Hepatocyte (in vitro differentiated cells): ENCODE measurements at places on chromosomes 13 and 19. TPM values are rescaled to one million over a fixed set of nuclear protein-coding genes. Genes with fewer than 3 reads are reported as not detected.
A peak's percentile ranks its signal among the peaks of the same experiment; 100 is the strongest.

GRCh38 chr13:87122551-87122950, 548.6 kb upstream of the SLITRK5 start:
- no peak for DNase-seq
- H3K4me1 ChIP-seq, result no peaks in the 10 kb centered on the region
- H3K27me3 ChIP-seq, result no peaks in the 10 kb centered on the region
- H3K27ac ChIP-seq, result no peak overlapping the region
- no peaks in the 10 kb centered on the region for H3K36me3 ChIP-seq
- H3K4me3 ChIP-seq, result no peak overlapping the region

DNA sequence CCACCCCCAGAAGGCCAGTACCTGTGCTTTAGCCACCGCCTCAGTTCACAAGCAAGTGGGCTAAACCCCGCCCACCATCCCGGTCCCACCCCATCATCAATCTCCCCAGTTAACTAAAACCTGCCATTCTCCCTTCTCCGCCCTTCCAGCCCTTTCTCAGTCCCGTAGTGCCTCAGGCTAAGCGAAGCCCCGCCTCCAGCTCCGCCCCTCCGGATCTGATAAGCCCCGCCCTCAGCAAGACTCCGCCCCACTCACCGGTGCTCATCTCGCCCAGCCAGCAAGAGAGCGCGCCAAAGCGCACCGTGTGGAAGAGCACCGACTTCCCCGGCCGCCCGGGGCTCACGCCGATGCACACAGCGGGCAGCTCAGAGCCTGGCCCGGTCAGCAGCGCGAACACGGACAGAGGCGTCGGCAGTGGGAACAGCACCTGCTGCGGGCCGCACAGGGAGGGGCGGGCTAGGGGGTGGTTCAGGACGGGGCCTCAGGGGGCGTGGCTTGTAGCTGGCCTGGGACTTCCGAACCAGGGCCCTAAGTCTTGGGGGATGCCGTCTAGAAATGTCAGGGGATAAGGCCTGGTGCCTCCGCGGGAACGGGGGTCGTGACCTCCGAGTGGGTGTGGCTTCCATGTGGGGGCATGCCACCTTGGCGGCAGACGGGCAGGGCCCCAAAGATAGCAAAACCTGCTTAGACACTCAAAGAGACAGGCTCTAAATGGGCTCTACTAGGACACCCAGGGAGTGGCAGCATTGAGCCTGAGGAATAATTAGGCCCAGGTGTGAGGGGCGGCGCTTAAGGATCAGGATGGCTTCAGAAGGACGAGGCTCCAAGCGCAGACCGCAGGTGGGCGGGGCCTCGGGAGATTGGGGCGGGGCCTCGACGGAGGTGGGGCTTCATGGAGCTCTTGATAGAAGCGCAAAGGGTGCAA, 21.4 kb downstream of the MAP4K1 start:
- no peak overlapping the region for H3K4me3 ChIP-seq
- no peaks in the 10 kb centered on the region for H3K36me3 ChIP-seq
- H3K4me1 ChIP-seq, result no peaks in the 10 kb centered on the region
- peak; percentile 77 for DNase-seq
- no peak overlapping the region for H3K27ac ChIP-seq
- no peaks in the 10 kb centered on the region for H3K27me3 ChIP-seq

The SIAH3 gene
- 0.04 and 0.23 TPM in 2 replicates for total RNA-seq

The ACTN4 gene
- total RNA-seq, result 278 and 321 TPM in 2 replicates

- H3K27me3 ChIP-seq, result no peaks in the 10 kb centered on the region
- no peak for DNase-seq
- H3K4me1 ChIP-seq, result peaks cover 29% of the 10 kb centered on the region
These were observed 927 bp downstream of the CHAMP1 start for GRCh38 chr13:114315074-114315785.

GRCh38 chr19:11130824-11131455, 24.6 kb downstream of the SPC24 start:
- peaks cover 4% of the 10 kb centered on the region for H3K36me3 ChIP-seq
- H3K27me3 ChIP-seq, result no peaks in the 10 kb centered on the region
- no peak overlapping the region for H3K4me3 ChIP-seq
- H3K27ac ChIP-seq, result peak overlapping the region; percentile 55

The AKT1S1 gene
- total RNA-seq, result 15.6 and 16.3 TPM in 2 replicates

The GZMM gene
- total RNA-seq, result not detected in 2 replicates

The ZNF285 gene
- total RNA-seq, result 3.1 and 3.9 TPM in 2 replicates

DNA sequence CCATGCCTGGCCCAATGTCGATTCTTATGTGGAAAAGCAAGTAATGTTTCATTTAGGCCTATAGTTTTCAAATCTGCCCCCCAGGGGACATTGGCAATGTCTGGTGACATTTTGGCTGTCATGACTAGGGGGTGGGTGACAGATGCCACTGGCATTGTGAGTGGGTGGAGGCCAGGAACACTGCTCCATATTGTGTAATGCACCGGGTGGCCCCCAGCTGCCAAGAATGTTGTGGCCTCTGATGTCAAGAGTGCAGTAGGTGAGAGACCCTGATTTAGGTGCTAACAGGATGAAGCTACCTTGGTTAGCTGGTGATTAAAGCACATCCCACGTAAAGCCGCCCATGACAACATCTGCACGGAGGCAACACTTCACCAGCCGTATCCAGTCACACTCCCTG, 10.8 kb downstream of the C19orf44 start:
- H3K36me3 ChIP-seq, result no peaks in the 10 kb centered on the region
- H3K4me3 ChIP-seq, result no peak overlapping the region
- H3K27ac ChIP-seq, result no peak overlapping the region
- no peaks in the 10 kb centered on the region for H3K27me3 ChIP-seq
- DNase-seq, result no peak

DNA sequence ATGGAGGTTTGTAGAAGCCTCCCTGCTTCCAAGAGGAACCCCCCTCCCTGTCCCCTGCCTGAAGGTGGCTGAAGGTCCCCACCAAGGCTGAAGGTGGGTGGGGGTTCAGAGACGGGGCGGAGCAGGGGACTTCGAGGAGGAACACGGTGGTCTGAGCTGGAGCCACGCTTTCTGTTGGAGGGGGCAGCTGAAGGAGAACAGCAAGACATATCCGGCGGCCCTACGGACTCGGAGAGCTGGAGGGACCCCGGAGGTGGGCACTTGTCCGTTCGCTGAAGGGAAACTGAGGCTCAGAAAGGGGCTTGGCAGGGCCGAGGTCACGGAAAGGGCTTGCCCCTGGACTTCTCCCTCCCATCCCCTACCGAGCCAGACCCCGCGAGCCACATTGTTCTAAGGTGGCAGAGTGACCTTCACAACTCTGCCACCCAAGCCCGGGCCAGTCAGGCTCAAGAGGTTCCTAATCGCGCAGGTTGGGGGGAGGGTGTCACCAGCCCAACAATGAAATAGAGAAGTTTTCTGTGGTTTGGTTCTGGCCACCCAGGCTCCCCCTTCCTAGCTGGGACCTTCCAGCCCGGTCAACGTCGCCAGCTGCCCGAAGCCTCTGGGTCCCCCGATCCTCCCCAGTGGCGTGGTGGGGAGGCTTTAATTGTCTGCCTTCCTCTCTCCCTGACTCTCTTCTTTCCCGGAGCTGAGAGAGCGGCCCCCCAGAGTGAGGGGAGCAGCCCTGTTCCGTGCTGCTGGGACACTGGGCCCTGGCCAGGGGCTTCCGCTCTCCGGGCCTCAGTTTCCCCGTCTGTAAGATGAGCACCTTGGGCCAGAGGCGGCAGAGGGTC, 15.5 kb upstream of the KCNN1 start:
- DNase-seq, result no peak
- peaks cover 50% of the 10 kb centered on the region for H3K27me3 ChIP-seq
- H3K4me3 ChIP-seq, result peak overlapping the region; percentile 23
- H3K4me1 ChIP-seq, result peaks cover 36% of the 10 kb centered on the region
- H3K27ac ChIP-seq, result peak overlapping the region; percentile 45
- no peaks in the 10 kb centered on the region for H3K36me3 ChIP-seq

The CYP2A7 gene
- total RNA-seq, result not detected in 2 replicates

DNA sequence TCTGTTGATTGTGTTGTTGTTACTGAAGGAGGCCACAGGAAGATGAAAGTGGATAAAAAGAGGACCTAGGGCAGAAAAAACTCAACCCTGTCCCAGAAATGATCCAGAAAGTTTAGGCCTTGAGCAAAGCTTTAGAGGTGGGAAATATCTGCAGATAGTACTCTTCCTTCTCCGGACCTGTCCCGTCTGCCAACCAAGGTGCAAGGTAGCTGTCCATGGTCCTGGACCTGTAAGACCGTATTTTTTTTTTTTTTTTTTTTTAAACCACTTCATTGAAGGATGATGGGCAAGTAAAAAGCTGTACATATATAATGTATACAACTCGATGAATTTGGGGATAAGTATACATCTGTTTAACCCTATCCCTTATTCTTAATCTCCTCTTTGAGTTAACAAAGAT, 225.9 kb downstream of the OLFM4 start:
- peak; percentile 55 for DNase-seq
- no peaks in the 10 kb centered on the region for H3K27me3 ChIP-seq
- no peak overlapping the region for H3K4me3 ChIP-seq
- H3K36me3 ChIP-seq, result no peaks in the 10 kb centered on the region

GRCh38 chr19:30310602-30311263, 61.5 kb upstream of the ZNF536 start:
- no peak overlapping the region for H3K27ac ChIP-seq
- DNase-seq, result no peak
- H3K36me3 ChIP-seq, result no peaks in the 10 kb centered on the region
- H3K4me1 ChIP-seq, result no peaks in the 10 kb centered on the region
- no peak overlapping the region for H3K4me3 ChIP-seq
